ENCODE measurements at places on chromosomes 4 and X. TPM values are rescaled to one million over a fixed set of nuclear protein-coding genes. Genes with fewer than 3 reads are reported as not detected.

DNA sequence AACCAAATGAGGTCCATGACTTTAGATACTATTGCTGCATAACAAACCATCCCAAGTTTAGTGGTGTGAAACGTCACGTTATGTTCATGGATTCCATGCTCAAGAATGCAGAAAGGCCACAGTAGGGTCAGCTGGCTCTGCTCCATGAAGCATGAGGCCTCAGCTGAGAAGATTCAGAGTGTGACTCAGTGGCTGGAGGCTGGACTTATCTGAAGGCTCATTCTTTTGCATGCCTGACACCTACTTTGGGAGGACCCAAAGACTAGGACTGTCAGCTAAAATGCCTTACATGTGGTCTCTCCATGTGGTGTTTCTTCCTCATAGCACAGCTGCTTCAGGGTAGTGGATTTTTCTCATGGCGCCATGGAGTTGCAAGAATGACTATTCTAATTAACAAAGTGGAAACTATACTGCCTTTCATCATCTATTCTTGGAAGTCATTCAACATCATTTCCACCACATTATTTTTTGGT lies 11.5 kb upstream of the CCDC149 start:
- no peak overlapping the region for H3K27ac ChIP-seq
- H3K27me3 ChIP-seq, result no peaks in the 10 kb centered on the region
- H3K36me3 ChIP-seq, result no peaks in the 10 kb centered on the region
- DNase-seq, result peak; percentile 93
- peaks cover 11% of the 10 kb centered on the region for H3K4me1 ChIP-seq

GRCh38 chrX:153717445-153717844 lies 6.7 kb downstream of the BCAP31 start:
- H3K4me1 ChIP-seq, result no peaks in the 10 kb centered on the region
- no peak overlapping the region for H3K27ac ChIP-seq
- H3K36me3 ChIP-seq, result peaks cover 6% of the 10 kb centered on the region
- no peak overlapping the region for H3K4me3 ChIP-seq
- DNase-seq, result no peak
- no peaks in the 10 kb centered on the region for H3K27me3 ChIP-seq

DNA sequence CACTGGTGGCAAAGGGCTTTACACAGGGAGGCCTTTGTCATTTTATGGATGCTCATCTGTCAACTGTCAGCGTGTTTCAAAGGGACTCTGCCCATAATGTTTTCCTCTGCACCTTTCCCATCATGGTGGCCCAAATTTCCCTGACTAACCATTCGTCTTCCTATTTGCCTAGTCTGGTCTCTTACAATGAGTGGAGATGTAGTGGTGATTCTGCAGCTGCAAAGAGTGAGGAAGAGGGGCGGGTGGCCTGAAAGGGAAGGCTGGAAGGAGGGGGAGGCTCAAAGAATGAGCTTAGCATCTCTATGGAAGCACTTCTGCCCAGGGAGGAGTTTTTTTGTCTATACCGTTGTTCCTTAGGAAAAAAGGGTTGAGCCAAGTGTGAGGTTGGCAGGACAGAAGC lies 447.5 kb downstream of the NKX6-1 start:
- no peak for DNase-seq
- H3K4me3 ChIP-seq, result no peak overlapping the region
- no peaks in the 10 kb centered on the region for H3K4me1 ChIP-seq
- no peaks in the 10 kb centered on the region for H3K27me3 ChIP-seq
- H3K36me3 ChIP-seq, result no peaks in the 10 kb centered on the region

Gene NXF3
- not detected for total RNA-seq

Gene EGFL6
- total RNA-seq, result 2.1 TPM

GRCh38 chr4:53590187-53590586 lies 1.1 kb downstream of the LNX1 start:
- H3K4me3 ChIP-seq, result no peak overlapping the region
- peaks cover 7% of the 10 kb centered on the region for H3K4me1 ChIP-seq
- no peaks in the 10 kb centered on the region for H3K36me3 ChIP-seq
- H3K27me3 ChIP-seq, result no peaks in the 10 kb centered on the region
- no peak overlapping the region for H3K27ac ChIP-seq
- DNase-seq, result no peak

GRCh38 chr4:19924761-19925160 lies 326.9 kb upstream of the SLIT2 start:
- DNase-seq, result peak; percentile 44
- no peak overlapping the region for H3K27ac ChIP-seq
- H3K27me3 ChIP-seq, result no peaks in the 10 kb centered on the region
- no peaks in the 10 kb centered on the region for H3K36me3 ChIP-seq
